ENCODE measurements at places on chromosomes 1 and 21.

DNA sequence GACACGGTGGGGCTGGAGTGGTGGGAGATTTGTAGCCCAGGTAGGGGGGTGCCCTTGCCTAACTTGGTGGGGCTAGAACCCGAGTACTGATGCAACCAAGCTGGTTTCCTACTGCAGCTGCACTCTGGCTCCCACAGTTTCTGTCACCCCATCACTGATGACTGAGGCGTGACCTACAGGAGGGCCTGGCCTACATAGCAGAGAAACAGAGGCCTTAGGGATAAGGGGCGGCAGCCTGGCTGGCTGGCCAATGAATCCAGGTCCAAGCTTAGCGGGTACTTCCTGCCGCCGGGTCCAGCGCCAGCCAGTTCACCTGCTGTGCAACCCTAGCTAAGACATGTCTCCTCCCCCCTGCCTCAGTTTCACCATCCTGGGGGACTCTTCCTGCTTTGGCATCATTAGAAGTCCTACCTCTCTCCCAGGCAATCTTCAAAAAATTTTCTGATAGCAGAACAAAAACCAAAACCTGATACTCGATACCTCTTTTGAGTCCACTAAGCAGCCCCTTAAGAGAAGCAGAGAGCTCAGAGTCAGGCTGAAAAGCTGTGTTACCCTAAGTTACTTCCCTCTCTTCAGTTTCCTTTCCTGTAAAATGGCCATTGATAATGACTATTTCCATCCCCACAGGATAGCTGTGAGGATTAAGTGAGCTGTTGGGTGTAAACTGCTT, 27.3 kb upstream of the RNF19B start:
- no peak for DNase-seq

DNA sequence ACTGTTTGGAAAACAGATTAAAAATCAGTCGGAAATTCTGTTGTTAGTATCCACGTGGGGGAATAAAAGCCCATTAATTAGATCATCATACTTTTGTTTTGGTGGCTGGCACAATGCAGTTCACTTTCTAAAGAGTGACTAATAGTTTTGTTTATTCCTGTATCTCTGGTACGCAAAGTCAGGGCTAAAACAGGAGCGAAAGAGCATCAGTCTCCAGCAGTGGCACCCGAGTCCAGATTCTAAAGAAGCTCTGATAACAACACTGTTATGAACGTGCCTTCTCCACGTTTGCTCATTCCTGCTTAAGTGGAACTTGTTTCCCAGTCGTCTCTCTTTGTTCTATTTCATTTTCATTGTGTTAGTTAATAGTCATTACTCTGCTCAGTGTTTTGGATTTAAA, 69.6 kb downstream of the HSPA13 start:
- DNase-seq, result no peak

- DNase-seq, result no peak
Measured at GRCh38 chr1:114292194-114292593, 138.5 kb upstream of the SYT6 start.

- DNase-seq, result no peak
Measured at GRCh38 chr1:206467915-206468314, 2.4 kb upstream of the IKBKE start.

DNA sequence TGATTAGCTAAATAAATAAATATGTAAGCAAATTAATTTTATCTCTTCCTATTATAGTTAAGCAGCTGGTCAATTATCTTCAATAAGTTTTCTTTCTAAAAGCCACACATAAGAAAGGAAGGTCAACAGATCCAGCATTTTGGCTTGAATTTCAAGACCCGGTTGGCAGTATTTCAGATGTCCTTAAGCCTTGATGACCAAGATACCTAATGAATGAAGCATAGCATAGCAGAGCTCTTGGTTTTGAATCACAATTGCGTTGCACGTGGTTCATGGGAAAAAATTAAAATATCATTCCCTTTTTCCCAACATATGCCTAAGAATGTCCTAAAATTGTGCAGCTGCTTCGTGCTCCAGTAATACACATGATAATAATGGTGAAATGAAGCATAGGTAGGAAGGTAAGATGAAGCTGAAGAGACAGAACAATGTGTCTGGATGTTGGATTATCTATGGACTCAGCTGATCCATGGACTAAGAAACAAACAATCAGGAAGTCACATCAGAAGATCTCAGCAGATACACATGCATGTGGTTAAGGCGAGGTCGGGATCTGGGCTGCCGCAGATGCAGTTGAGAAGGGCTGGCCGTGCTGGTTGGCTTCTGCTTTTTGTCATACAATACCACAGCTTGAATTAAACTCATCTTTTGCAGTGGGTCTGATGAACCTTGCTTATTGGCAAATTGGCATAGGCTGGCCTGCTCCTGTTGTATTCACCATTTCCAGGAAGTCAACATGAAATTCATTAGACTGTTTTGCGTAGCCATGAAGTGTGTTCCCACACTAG, 284.9 kb upstream of the RUNX1 start:
- DNase-seq, result no peak

DNA sequence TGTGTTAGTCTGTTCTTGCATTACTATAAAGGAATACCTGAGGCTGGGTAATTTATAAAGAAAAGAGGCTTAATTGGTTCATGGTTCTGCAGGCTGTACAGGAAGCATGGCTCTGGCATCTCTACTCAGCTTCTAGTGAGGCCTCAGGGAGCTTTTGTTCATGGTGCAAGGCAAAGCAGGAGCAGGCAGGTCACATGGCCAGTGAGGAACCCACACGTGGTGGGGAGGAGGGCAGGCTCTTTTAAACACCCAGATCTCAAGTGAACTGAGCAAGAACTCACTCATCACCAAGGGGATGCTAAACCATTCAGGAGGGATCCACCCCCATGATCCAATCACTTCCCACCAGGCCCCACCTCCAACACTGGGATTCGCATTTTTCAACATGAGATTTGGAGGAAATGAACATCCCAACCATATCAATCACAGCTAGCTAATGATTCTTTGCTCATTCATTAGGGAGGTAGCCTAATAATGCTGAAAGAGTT, 51.4 kb upstream of the RAP1A start:
- DNase-seq, result no peak

- peak; percentile 32 for DNase-seq
Measured at GRCh38 chr1:236416165-236416564, 22.1 kb downstream of the EDARADD start.

DNA sequence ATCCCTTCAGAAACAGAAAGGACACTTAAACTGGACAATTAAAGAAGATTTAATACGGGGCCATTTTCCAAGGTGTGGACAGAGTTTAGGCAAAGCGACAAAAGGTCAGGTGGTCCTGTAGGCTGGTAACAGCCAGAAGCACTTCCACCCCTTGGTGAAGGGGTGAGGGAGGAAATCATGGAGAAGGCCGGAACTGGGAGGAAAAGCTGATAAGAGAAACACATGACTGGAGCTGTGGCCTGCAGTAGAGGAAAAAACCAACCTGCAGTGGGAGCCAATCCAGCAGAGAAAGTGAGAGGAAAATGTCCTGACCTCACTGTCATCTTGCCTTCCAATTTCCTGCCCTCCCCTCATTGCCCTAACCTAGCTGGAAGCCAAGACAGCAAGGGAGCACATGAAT, 249.8 kb downstream of the LMO4 start:
- no peak for DNase-seq

DNA sequence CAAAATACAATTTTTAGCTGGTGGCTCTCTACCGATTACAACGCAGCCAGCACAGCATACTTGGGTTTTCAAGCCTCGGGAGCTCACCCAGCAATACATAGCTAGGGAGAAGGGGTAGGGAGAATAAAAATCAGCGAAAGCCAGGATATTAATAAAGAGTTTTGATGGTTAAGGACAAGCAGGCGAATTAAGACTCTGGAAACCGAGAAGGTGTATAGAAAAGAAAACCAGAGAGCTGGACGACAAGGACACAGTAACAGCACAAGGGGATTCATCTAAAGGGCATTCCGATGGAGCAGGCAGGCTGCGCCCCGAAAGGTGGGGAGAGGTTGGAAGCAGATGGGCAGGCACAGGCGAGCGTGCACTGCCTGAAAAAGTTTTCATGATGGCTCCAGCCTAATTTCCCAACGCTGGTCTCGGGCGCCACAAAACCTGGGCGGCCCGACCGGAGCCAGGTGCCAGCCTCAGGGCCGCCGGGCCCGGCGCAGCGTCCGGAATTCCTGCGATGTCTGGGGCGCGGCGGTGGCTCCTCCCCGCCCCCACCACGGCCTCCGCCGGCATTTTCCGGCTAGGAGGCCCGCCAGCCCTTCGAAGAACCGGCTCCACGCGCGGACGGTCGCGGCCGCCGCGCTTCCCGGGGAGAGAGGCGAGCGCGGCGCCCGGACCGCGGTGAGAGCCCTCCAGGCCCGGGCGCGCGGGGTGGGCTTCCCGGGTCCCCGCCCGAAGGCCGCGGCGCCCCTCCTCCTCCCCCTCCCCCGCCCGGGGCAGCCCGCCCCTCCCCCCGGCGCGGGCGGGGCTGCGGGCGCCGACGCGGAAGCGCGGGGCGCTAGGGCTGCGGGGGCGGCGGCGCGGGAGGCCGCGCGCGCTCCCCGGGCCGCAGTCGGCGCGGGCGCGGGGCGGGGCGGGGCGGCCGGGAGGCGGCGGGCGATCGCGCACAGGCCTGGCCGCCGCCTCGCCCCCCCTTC, 774 bp upstream of the DYRK1A start:
- DNase-seq, result peak; percentile 39

DNA sequence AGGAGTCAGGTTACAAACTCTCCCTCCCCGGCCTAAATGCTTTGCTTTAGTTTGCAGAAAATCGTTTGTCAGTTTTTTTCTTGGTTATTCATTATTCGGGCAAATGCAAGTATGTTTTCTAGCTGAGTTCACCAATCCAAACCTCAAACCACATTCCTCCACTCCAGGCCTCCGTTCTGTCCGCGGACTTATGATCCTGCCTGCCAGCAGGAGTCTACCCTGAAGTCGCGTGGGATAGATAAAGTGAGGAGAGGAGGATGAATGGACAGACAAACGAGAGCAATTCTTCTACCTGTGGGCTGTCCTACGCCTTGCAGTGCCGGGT, 1.3 kb downstream of the ADAMTS1 start:
- DNase-seq, result no peak

Data from central memory CD8-positive, alpha-beta T cell (primary cell).